ENCODE measurements at places on chromosomes 1 and 21.
A peak's percentile ranks its signal among the peaks of the same experiment; 100 is the strongest.

DNA sequence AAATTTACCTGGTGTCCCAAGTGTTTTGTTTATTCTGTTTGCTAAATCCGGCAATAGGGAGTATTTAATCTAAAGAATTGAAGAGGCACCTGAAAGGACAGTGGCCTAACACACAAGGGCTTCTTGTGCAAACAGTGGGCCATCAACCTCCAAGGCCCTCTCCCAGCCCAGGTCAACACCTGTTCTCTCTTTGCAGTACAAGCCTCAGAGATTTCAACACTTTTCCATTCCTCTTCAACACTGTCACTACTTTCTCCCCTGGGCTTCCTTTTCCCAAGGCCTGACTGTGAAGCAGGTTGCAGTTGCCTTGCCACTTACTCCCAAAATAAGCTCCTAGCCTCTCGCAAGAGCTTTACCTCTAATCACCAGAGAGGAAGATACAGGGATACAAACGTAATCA, 3.2 kb upstream of the SNAPIN start:
- DNase-seq, result no peak

GRCh38 chr1:108886292-108886691, 9.5 kb downstream of the GPSM2 start:
- DNase-seq, result no peak

GRCh38 chr1:207428783-207429182, 25.3 kb upstream of the CR2 start:
- DNase-seq, result no peak

- DNase-seq, result no peak
Observed at GRCh38 chr21:38756746-38757145, 49.0 kb upstream of the ETS2 start.

DNA sequence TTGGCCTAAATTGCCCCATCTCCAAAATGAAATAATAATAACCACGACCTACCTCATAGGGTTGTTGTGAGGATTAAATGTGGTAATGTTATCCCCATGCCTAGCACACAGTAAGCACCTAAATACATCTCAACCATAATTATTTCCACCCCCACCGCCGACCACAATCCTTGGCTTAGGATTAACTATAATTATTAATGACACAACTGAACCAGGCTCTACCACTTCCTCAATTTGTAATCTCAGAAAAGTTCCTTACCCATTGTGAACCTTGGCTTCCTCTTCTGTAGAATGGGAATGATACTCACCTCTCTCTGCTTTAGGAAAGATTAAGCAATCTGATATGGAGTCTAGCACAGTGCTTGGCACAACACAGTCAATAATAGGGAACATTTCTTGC, 44.3 kb upstream of the TACSTD2 start:
- DNase-seq, result no peak

DNA sequence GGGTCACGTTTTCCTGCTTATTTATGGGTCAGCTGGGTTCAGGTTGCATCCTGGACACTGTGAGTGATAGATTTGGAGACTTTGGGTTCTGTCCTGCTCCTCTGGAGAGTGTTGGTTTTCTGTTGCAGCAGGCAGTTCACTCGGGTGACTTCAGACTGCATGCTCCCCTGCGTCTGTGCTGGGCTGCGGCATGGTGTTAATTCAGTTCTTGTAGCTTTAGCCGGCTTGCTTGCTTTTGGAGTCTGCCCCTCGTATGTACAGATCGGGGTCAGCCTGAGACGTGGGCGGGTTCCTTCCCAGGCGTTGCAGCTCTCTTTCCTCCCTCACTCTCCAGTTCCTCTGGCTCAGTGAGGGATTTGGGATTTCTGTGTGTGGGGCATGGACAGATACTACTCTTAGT, 38.0 kb downstream of the PCNT start:
- no peak for DNase-seq

DNA sequence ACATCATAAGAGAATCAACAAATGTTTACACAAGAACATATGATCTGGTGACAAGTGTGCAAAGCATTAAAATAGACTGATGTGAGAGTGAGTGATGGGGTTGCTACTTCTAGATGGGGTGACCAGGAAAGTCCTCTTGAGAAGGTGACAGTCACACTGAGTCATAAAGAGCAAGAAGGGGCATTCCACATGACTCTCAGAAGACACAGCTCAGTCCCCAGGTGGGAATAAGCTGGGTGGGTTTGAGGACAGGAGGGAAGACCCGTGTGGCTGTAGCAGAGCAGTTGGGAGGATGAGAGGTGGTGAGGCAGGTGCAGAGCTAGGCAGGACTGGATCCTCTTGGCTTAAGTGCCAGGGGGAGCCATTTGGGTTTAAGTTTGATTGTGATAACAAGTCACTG, 53.1 kb downstream of the TNR start:
- no peak for DNase-seq

- no peak for DNase-seq
Observed at GRCh38 chr1:57443004-57443403, 19.1 kb upstream of the DAB1 start.

DNA sequence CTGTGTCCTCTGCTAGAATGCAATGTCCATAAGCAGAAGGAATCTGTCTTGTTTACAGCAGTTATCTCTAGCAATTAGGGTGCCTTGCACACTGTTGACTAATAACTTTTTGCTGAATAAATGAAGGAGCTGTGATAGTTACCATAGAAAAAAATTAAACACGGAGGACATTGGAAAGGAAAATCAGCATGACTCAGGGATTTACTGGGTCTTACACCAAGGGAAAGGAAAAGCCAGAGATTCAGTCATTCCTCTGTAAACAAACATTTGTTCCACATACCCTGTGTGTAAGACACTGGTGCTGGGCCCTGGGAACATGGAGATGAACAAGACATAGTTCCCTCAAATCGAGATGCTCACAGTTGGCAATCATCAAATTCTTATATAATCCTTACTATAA, 183.3 kb downstream of the PTGER3 start:
- DNase-seq, result no peak

DNA sequence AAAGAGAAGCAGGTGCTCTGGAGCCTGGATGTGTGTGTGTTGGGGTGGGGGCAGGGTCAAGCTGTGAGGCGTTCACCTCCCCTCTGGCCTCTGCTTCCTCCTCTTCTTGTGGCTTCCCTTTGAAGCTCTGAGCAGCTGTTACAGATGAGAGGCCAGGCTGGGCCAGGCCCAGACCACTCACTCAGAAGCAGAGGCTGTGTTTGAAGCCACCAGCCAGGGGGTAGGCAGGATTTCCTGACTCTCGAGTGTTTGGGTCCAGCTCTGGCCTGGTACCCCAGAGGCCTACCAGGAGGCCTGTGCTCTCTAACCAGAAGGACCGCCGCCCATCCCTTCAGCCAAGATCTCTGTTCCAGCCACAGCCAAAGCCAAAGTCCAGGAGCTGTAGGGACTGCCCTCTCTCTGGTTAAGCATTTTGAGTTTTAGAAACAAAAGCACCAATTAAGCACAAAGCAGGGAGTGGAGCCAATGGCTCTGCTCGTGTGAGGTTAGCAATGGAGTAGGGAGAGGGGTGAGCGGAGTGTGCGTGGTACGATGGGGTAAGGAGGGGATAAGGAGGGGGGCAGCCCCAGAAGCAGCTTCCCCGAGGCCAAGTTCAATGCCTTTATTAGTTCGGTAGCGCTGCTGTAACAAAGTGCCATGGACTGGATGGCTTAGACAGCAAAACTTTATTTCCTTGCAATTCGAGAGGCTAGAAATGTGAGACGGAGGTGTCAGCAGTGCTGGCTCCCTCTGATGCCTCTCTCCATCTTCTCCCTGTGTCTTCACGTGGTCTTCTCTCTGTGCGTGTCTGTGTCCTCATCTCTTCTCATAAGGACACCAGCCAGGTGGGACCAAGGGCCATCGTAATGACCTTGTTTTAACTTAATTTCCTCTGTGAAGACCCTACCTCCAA, 20.5 kb downstream of the RCSD1 start:
- DNase-seq, result no peak

- DNase-seq, result no peak
Observed at GRCh38 chr1:161012420-161012819, 8.5 kb downstream of the F11R start.

DNA sequence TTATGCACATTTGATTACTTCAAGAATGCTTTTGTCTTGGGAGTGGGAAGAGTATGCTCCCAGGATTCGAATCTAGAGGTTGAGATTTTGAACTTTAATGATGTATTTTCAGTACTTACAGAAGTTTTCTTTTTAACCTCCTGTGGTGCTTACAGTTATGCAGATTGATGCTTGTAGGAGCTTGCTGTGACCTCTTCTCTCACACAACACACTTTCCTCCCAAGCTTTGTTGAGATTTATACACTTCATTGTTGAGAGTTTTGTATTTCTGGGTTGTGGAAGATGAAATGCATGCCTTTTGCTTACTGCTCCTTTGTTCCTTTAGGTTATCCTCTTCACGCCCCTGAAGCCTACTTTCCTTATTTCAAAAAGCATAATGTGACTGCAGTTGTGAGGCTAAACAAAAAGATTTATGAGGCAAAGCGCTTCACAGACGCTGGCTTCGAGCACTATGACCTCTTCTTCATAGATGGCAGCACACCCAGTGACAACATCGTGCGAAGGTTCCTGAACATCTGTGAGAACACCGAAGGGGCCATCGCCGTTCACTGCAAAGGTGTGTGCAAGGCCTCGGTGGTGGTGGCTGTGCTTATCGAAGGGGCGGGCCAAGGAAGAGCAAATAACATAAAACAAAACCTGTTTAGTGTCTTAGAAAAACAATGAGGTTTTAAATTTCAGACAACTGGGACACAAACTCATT, 75.5 kb upstream of the GPR88 start:
- DNase-seq, result no peak

- no peak for DNase-seq
Observed at GRCh38 chr1:220186752-220187151, 85.5 kb downstream of the RAB3GAP2 start.

GRCh38 chr1:101728029-101728428, 268.7 kb downstream of the OLFM3 start:
- no peak for DNase-seq

DNA sequence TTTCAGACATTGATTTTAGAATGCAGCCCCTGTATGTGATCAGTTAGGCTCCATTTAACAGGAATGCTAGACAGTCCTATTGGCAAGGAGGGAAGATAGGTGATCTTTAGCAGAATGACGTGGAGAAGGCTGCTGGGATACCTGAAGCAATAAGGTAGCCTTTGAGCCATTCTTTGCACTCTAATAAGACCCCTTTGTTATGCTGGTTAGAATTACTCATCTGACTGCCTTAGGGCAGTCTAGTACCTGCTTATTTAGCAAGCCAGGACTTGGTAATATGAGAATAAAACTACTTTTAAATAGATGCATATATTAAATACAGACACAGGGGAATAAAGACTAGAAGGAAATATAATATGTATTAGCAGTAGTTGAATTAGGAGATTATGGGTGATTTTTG, 29.1 kb downstream of the NGF start:
- no peak for DNase-seq

- DNase-seq, result no peak
Observed at GRCh38 chr1:201122321-201122957, 4.5 kb downstream of the ASCL5 start.

DNA sequence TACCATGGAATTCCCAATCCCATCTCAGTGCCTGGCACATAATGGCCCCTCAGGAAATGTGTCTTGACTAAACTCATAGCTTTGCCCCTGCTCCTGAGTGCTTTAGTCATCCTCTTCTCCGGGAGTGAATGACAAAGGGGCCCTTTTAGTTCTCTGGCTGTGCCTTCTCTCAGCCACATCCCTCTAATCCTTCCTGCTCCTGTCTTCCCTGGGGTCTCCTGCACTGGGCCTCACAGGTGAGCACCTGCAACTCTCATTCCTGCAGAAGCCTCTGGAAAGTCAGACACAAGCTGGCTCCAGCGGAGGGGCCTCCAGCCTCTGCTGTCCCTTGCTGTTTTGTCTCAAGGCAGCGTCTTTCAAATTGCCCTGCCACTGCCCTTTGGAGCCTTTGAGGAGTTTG, 14.0 kb upstream of the ETV3L start:
- DNase-seq, result no peak

- DNase-seq, result peak; percentile 8
Observed at GRCh38 chr1:40951943-40952743, 27.4 kb upstream of the CTPS1 start.

- peak; percentile 4 for DNase-seq
Observed at GRCh38 chr1:84936116-84936810, 43.3 kb upstream of the LPAR3 start.

DNA sequence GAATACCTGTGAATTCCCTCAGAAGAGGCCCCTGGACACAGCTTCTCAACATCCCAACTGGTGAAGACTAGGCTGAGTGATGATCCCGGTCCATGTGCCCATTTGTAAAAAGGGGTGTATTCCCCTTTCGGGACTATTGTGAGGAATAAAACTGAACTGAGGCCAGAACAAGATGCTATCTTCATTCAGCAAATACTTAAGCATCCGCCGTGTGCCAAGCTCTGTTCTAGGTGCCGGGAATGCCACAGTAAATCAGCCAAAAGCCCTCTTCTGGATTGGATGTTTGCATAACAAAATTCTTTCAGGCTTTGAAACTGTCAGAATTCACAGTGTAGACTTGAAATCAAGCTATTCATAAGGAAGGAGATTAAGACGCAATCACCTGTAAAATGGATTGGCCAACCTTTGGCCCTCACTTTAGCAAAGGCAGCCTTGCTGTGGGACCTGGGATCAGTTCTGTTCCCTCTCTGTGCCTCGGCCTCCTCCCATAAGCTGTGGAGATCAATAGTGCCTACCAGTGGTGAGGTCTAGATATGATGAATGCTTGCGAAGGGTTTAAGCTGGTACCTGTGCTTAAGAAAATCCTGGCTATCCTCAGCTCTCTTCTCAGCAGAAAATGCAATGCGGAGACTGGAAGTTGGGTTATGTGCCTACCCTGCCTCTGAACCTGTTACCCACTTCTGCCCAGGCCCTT, 1.8 kb downstream of the ALPL start:
- DNase-seq, result no peak

GRCh38 chr1:91846007-91846638, 39.8 kb downstream of the TGFBR3 start:
- no peak for DNase-seq

GRCh38 chr1:26863685-26864077, 732 bp downstream of the SFN start:
- no peak for DNase-seq

DNA sequence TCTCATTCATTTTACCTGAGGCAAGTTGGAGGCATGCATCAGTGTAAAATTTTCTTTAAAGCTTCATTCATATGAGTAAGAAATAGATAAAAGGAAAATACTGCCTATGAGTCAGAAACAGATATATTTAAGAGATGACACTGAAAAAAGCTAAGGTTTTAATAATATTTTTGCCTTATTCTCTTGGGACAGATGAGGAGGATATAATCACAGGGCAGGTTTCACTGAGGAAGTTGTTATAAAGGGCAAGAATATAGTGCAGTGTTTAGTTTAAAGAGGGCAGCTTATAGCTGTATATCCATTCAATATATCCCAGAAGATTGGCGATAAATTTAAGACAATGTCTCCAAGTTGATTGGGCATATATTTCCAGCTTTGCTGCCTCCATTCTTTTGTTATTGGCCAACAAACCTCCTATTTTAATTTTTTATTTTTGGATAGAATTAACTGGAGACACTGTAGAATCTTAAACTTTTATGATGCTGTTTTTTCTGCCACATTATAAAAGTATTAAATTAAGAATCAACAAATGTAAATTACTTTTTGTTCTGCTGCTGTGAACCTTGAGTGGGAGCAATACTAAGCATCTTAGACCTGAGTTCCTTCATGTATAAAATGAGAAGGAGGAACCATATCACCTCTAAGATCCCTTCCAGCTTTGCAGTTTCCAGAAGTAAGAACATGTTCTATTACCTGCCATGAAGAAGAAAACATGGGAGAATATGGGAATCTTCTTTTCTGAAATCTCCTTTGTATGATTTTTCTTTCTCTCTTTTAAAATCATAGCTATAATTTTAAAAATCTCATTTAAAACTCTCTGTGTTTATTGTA, 171.6 kb downstream of the S1PR1 start:
- no peak for DNase-seq
